T1000 (cell line): ENCODE measurements at places on chromosomes 11 and 22.

GRCh38 chr11:103773059-103773458 is 263.4 kb upstream of the DDI1 start:
- DNase-seq, result no peak

DNA sequence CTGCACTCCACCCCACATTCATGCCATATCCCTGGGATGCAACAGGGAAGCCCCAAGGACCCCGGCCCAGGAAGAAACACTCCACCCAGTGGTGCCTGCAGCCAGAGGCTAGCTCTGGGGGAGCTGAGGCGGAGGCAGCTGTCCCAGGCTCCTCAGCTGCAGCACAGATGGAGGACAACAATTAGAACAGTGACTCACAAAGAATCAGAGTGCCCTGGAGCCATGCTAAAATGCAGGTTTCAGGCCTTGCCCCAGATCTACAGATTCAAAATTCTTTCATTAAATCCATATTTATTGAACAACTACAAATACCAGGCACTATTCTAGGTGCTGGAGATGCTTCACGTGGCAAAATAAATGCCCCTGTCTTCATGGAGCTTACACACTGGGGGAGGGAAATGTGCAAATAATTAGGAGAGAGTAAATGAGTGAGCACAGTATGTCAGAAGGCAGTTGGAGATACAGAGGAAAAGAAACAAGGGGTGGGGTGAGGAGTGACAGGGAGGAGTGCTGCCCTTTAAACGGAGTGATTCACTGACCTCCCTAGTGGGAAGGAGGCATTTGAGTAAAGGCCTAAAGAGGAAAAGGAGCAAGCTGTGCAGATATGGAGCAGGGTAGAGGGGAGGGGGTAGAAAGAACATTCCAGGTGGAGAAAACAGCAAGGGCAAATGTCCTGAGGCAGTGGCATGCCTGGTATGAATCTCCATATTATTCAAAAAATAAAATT is 73.3 kb upstream of the CSNK2A3 start:
- no peak for DNase-seq

DNA sequence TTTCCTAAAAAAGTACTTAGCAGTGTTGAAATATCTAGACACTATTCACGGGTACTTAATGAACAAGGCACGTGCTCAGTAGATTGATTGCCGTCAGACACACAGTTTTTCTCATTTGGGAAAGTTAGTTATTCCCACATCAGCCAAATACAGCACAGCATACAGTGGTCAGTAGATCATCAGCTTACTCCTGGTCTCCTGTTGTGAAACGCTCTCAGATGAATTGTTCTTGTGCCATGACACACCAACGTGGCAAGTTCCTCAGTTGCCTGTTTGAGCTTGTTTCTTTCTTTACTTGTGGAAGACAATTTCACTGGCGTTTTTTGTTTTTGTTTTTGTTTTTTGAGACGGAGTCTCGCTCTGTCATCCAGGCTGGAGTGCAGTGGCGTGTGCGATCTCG is 8.6 kb downstream of the TAB1 start:
- no peak for DNase-seq

GRCh38 chr22:48391171-48391711 is 1436.4 kb downstream of the BRD1 start:
- no peak for DNase-seq

- DNase-seq, result no peak
Observed at GRCh38 chr22:39392341-39392948, 7.1 kb upstream of the TAB1 start.

DNA sequence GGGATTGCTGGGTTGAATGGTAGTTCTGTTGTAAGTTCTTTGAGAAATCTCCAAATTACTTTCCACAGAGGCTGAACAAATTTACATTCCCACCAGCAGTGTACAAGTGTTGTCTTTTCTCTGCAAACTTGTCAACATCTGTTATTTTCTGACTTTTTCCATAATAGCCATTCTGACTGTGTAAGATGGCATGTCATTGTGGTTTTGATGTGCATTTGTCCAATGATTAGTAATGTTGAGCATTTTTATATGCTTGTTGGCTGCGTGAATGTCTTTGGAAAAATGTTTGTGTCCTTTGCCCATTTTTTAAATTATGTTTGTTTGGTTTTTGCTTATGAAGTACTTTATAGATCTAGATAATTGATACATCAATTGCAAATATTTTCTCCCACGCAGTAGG is 1025.0 kb downstream of the JRKL start:
- no peak for DNase-seq
